ENCODE measurements at places on chromosomes 4 and X.

- DNase-seq = no peak
Measured at GRCh38 chr4:110034026-110034393, 121.3 kb downstream of the EGF start.

DNA sequence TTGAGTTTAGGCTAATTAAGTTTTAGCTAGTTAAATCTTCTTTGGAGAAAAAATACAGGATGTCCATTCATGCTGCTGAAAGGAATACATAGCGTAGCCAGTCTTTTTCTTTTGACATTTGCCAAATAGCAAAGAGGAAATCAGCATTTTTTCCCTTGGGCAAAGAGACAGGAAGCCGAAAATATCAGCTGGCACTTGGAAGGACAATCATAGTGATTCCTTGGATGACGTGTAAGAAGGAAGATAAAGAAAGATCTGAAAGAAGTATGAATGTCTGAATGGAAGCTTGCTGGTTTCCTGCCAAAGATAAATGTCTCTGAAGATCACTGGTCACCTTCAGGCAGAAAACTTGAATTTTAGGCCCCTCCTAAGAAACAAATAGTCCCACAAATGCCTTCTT, 44.2 kb downstream of the SLITRK2 start:
- no peak for DNase-seq

- no peak for DNase-seq
Measured at GRCh38 chrX:133857640-133858269, 127.6 kb downstream of the GPC3 start.

DNA sequence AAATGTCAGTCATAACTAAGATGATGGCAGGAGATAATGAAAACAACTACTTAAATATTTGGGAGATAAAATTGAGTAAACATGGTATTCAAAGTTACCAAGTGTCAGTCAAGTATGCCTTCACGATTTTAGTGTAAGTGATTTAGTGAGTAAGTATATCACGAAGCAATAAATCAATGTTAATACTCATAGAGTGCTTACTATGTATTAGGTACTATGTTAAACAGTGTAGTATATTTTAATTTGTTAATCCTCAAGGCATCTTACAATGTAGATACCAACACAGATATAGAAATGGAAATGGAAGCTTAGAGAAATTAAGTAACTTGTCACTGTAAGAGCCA, 59.6 kb downstream of the ANXA3 start:
- no peak for DNase-seq

DNA sequence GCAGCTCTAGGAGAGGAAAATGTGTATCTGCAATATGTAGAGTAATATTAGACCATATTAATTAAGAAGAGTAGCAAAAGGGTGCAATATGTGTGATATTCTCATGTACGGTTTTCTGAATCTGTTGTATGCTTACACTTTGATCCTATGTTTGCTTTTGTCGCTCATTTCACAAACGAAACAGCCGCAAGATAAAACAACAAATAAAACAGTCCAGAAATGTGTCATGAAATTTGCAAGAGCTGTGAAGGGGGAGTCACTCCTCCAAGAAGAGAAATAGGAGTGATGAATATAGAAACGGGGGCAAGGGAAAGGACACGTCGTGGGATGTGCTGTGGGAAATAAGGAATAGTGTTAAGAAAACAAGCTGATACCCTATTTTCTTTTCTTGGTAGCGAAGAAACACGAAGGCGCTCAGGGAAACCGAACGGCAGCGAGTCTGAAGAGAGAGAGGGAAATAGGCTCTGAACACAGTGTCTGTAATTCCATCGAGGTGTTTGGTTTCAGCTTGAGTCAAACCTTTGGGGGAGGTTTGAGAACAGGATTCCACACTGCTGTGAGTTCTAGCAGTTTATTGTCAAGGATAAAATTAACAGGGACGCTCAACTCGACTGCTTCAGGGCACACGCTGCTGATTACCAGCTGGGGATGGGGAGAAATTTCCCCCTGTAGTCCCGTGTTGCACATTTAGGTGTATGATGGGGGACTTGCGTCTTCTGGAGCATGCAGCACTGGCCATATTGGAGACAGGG, 595.6 kb upstream of the TENM3 start:
- DNase-seq = no peak

DNA sequence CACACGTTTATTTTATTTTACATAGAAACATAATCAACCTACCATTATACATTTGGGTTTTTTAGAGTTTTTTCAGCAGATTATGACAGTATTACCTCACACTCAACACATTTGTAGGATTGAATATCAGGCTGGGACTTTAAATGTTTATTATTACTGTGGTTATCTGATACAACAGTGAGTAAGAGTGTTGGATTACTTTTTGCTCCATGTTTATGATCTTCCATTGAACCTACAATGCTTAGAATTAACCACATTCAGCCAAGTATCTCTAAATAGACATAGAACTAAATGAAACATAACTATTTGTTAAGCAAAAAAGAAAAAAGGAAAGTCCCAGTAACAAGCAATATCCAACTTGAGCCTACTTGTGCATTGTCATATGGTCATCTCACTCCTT, 607.4 kb upstream of the PITX2 start:
- DNase-seq = no peak

Data from NCI-H1930 (cell line).